ENCODE measurements at places on chromosomes 2 and 18. TPM values are rescaled to one million over a fixed set of nuclear protein-coding genes. Genes with fewer than 3 reads are reported as not detected.

The SP5 gene
- total RNA-seq, result not detected

DNA sequence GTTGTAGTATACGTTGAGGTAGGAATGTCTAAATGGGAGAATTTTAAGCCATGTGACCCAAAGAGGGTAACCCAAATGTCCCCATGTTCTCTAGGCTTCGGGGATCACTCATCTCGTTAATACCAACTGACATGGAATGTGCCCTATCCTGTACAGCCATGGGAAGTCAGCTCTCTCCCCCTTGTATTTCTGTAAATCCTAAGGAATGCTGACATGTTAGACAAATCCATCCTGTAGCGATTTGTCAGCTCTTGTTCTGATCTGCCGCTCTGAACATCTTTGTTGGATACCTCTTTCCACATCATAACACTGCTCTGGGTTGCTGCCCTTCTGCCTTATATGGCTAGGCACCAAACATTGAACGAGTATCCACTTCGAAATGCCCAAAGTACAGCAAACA, 350.6 kb downstream of the RND3 start:
- H3K27me3 ChIP-seq, result no peaks in the 10 kb centered on the region
- H3K4me3 ChIP-seq, result no peak overlapping the region
- no peak overlapping the region for H3K27ac ChIP-seq
- no peaks in the 10 kb centered on the region for H3K36me3 ChIP-seq
- DNase-seq, result no peak

- no peak for DNase-seq
- no peaks in the 10 kb centered on the region for H3K4me1 ChIP-seq
- no peaks in the 10 kb centered on the region for H3K27me3 ChIP-seq
- H3K36me3 ChIP-seq, result peaks cover 15% of the 10 kb centered on the region
- no peak overlapping the region for H3K4me3 ChIP-seq
These were observed 47.7 kb upstream of the TRIB2 start for GRCh38 chr2:12669036-12669435.

DNA sequence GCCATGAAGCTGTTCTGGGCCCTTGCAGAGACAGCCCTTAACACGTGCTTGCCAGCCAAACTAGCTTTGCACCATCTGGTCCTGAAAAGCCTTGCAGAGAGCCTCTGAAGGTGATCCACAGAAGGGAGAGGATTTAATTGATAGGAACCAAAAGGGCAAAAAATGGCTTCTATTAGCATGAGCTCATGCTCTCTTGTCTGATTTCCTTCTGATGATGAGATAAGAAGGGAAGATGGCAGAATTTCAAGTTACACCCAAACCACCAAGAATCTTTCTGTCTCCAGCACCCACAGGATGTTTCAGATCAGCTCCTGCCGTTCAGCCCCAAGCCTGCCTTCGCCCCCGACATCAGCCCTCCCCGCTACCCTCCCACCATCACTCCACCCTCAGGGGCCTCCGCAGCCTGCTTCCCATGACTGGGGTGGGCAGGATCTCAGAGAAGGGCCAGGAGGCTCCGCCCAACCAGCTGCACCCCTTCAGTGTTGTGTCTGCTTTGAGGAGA, 23.4 kb upstream of the GLI2 start:
- H3K27ac ChIP-seq, result no peak overlapping the region
- DNase-seq, result no peak
- H3K4me1 ChIP-seq, result no peaks in the 10 kb centered on the region
- peaks cover 6% of the 10 kb centered on the region for H3K27me3 ChIP-seq
- no peaks in the 10 kb centered on the region for H3K36me3 ChIP-seq
- H3K4me3 ChIP-seq, result no peak overlapping the region

DNA sequence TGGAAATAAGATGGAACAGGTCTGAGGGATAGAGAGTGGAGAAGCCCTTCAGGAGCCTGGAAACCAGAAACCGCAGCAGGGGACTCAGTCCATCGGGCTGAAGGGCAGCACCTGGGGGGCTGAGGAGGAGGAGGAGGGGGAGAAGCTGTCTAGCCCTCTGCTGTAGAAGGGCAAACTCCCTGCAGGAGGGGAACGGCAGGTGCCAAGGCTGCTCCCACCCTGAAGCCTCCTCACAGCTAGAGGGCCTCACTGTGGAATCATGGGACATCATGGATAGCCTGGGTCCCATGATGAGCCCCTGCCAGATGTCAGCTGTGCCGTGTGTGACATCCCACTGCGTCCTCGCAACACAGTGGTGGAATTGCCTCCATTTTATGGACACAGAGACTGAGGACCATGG, 435 bp downstream of the MYO7B start:
- no peak for DNase-seq
- no peak overlapping the region for H3K27ac ChIP-seq
- H3K4me1 ChIP-seq, result no peaks in the 10 kb centered on the region
- H3K36me3 ChIP-seq, result no peaks in the 10 kb centered on the region
- peaks cover 6% of the 10 kb centered on the region for H3K27me3 ChIP-seq
- H3K4me3 ChIP-seq, result no peak overlapping the region

DNA sequence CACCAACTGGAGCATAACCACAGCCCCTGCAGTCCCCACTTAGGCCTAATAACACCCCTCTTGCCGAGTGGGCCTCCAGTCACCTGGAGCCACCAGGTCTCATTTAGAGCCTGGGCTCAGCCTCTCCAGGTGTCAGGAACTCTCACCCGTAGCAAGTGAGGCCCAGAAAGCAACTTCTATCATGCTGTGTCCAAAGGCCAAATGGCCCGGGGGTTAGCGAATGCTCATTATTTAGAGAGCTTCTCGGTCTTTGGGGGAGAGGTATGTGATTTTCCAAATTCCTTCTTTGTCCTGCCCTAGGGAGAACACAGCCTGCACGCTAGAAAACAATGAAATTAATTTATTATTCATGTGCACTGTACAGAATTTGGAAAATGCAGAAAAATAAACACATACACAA, 109.9 kb upstream of the PTPRM start:
- H3K36me3 ChIP-seq, result no peaks in the 10 kb centered on the region
- DNase-seq, result no peak
- H3K4me3 ChIP-seq, result no peak overlapping the region

- H3K27ac ChIP-seq, result no peak overlapping the region
- no peak for DNase-seq
- no peak overlapping the region for H3K4me3 ChIP-seq
- H3K4me1 ChIP-seq, result peaks cover 15% of the 10 kb centered on the region
- H3K36me3 ChIP-seq, result peaks cover 7% of the 10 kb centered on the region
- H3K27me3 ChIP-seq, result no peaks in the 10 kb centered on the region
These were observed 815 bp downstream of the CEBPZ start for GRCh38 chr2:37230581-37230980.

DNA sequence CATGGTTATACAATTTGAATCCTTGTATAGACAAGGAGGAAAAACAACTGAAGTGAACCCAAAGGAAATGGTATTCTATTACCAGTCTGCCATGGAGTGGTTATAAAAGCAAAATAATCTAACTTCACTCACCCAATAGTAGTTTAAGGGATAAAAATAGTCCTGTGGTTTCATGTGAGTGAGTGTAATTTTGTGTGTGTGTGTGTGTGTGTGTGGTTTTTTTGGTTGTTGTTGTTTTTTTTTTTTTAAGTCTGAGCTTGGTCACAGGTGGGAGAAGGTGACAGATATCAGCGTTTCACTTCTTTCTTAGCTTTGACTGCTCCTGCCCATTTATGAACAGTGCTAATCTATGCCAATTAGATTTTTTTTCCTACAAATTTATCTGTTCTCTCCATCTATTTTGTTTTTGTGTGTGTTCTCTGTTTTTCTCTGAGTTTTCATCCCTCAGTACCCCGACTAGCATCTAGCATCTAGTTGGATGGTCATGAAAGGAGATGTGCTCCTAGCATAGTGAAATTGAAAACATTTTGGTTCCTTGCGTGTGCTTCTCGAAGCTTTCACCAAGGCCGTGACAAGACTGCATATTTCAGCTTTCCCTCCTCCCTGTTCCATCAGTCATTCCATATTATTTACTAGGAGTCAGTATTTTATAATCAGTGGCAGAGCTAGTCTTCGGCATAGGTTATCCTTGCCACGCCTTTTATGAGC, 200.1 kb upstream of the DTNA start:
- no peak for DNase-seq
- H3K36me3 ChIP-seq, result no peaks in the 10 kb centered on the region
- H3K27ac ChIP-seq, result no peak overlapping the region
- H3K4me1 ChIP-seq, result no peaks in the 10 kb centered on the region

GRCh38 chr18:52353589-52353988, 13.6 kb downstream of the DCC start:
- H3K27me3 ChIP-seq, result no peaks in the 10 kb centered on the region
- no peak for DNase-seq
- no peak overlapping the region for H3K27ac ChIP-seq
- H3K36me3 ChIP-seq, result no peaks in the 10 kb centered on the region
- H3K4me1 ChIP-seq, result no peaks in the 10 kb centered on the region

The TNFRSF11A gene
- 5.4 TPM for total RNA-seq

The CMPK2 gene
- 5.7 TPM for total RNA-seq

DNA sequence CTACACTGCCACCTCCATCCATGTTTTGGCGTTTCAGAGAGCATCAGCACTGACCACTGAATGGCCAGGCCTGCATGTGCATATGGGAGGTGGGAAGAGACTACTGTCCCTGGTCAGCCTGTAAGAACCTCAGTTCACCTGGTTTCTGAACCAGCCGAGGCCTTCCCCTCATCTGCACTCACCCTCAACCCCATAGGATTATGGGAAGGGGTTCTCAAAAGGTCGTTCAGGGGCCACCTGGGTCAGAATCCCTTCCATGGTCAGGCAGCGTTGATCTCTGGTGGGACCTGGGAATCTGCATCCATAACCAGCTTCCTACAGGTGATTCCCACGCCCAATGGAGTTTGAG, 36.7 kb downstream of the TET3 start:
- H3K36me3 ChIP-seq, result no peaks in the 10 kb centered on the region
- H3K27me3 ChIP-seq, result no peaks in the 10 kb centered on the region
- H3K4me3 ChIP-seq, result no peak overlapping the region
- no peak for DNase-seq

The WDCP gene
- total RNA-seq, result 17.7 TPM

DNA sequence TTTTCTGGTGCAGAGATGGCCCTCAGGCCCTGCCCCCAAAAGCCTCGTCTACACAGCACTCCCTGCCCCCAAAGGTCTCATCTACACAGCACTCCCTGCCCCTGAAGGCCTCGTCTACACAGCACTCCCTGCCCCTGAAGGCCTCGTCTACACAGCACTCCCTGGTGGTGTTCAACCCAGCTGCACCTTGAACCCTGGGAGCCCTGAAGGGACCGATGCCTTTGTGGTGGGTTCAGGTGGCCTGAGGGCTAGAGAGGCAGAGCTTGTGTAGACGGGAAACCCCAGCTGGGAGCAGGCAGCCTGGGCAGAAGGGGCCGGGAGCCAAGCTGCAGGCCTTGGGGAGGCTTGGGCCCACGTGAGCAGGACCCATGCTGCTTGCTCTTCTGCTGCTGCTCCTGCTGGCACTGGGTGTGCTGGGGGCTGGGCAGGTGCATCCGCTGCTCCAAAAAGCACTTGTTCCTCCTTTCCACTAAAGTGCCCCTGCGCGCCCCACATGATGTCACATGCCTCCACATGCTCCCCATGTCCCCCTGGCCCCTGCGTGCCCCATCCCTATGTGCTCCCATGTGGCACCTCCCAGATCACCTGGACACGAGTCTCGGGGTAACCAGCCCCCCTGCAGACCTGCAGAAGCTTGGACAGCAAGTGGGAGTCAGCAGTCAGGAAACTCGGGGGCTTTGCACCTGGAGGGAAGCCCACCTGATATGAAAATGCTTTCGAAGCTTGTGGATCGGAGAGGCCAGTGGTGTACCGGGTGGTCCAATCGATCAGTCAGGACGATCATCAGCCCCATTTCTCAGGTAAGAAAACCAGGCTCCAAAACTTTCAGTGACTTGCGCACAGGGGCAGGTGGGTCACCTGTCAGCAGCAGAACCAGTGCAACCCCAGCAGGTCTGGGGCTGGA, 94.9 kb upstream of the CTDP1 start:
- H3K4me1 ChIP-seq, result no peaks in the 10 kb centered on the region
- H3K27me3 ChIP-seq, result no peaks in the 10 kb centered on the region
- DNase-seq, result no peak
- H3K4me3 ChIP-seq, result no peak overlapping the region

GRCh38 chr2:98924038-98924830, 11.8 kb downstream of the CRACDL start:
- H3K27me3 ChIP-seq, result peaks cover 9% of the 10 kb centered on the region
- H3K36me3 ChIP-seq, result no peaks in the 10 kb centered on the region
- no peak for DNase-seq
- no peaks in the 10 kb centered on the region for H3K4me1 ChIP-seq

The CHMP3 gene
- total RNA-seq, result 59.6 TPM

The GPR55 gene
- total RNA-seq, result 6.8 TPM

DNA sequence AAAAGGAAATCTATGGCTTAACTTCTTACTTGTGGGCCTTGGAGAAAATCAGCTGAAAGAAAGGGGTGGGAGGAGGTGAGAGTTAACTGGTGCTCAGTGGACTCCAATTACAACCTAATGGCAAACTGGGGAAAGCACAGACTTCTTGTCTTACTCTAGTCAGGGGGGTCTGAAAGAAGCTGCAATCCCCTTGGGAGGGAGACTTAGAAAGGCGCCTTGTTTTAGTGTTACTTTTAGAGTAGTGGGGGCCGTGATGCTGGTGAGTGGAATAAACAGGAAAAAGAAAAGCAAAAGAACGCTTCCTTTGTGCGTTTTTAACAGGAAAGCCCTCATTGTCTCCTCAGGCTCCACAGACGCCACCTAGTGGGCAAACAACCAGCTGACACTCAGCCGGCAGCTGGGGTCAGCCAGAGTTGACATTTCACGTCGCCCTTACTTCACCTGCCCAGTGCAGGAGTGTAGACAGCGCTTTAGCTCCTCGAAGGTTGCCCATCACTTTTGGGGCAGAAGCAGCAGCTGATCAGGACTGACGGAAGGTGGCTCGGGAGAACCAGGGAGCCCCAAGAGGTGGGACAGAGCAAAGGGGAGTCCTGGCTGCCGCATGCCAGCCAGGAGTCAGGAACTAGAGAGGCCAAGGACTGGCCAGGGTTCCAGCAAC, 55.9 kb upstream of the GORASP2 start:
- H3K27ac ChIP-seq, result peak overlapping the region; percentile 72
- peaks cover 14% of the 10 kb centered on the region for H3K4me1 ChIP-seq
- H3K27me3 ChIP-seq, result peaks cover 9% of the 10 kb centered on the region
- DNase-seq, result peak; percentile 81
- H3K36me3 ChIP-seq, result no peaks in the 10 kb centered on the region
- peak overlapping the region; percentile 68 for H3K4me3 ChIP-seq

DNA sequence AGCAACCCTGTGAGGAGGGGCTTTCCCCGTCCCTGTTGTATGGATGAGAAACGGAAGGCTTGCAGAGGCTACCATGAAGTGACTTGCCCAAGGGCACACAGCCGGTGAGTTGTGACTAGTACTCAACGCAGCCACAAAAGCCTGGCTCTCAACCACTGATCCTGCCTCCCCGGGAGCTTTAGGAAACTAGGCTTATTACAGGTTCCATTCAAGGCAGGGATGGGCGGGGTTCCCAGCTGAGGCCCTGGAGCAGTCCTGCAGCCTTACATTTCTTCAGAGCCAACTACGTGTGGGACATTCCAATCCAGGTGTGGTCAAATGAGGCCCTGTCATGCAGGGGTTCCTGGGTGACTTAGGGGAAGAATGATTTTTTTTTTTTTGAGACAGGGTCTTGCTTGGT, 59.6 kb downstream of the MEX3C start:
- H3K36me3 ChIP-seq, result no peaks in the 10 kb centered on the region
- H3K27ac ChIP-seq, result no peak overlapping the region
- H3K4me3 ChIP-seq, result no peak overlapping the region
- DNase-seq, result no peak

GRCh38 chr2:225471039-225471438, 71.5 kb downstream of the NYAP2 start:
- no peaks in the 10 kb centered on the region for H3K36me3 ChIP-seq
- H3K4me1 ChIP-seq, result no peaks in the 10 kb centered on the region
- no peak for DNase-seq
